ENCODE measurements at places on chromosomes 12 and 14. TPM values are rescaled to one million over a fixed set of nuclear protein-coding genes. Genes with fewer than 3 reads are reported as not detected.
A peak's percentile ranks its signal among the peaks of the same experiment; 100 is the strongest.

Gene GPR84
- not detected for total RNA-seq

Gene NR2C1
- 53.9 TPM for total RNA-seq

Gene SLC2A14
- total RNA-seq = 4.0 TPM

GRCh38 chr14:20384886-20385285 lies 28.4 kb downstream of the TEP1 start:
- DNase-seq = no peak
- no peak overlapping the region for H3K4me3 ChIP-seq
- peaks cover 8% of the 10 kb centered on the region for H3K4me1 ChIP-seq
- H3K36me3 ChIP-seq = peaks cover 33% of the 10 kb centered on the region

GRCh38 chr14:39203659-39204606 lies 28.9 kb downstream of the PNN start:
- no peaks in the 10 kb centered on the region for H3K27me3 ChIP-seq
- no peak for DNase-seq
- H3K4me3 ChIP-seq = no peak overlapping the region
- H3K4me1 ChIP-seq = no peaks in the 10 kb centered on the region
- no peaks in the 10 kb centered on the region for H3K36me3 ChIP-seq

DNA sequence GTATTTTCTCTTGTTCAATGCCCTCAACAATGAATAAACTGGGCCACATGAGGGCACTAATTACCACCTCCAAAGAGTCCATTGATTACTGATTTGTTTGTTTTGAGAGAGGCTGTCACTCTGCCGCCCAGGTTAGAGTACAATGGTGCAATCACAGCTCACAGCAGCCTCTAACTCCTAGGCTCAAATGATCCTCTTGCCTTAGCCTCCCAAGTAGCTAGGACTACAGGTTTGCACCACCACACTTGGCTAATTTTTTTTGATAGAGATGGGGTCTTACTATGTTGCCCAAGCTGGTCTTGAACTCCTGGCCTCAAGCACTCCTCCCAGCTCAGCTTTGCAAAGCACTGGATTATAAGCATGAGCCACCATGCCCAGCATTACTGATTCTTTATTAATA lies 28.3 kb upstream of the SYCP3 start:
- no peaks in the 10 kb centered on the region for H3K27me3 ChIP-seq
- no peak overlapping the region for H3K4me3 ChIP-seq
- H3K36me3 ChIP-seq = peaks cover 21% of the 10 kb centered on the region
- no peak overlapping the region for H3K27ac ChIP-seq
- no peak for DNase-seq

- DNase-seq = no peak
- no peaks in the 10 kb centered on the region for H3K4me1 ChIP-seq
- H3K36me3 ChIP-seq = no peaks in the 10 kb centered on the region
- H3K27me3 ChIP-seq = no peaks in the 10 kb centered on the region
- no peak overlapping the region for H3K27ac ChIP-seq
- no peak overlapping the region for H3K4me3 ChIP-seq
Observed at GRCh38 chr12:28865776-28866175, 283.3 kb upstream of the FAR2 start.

GRCh38 chr12:116384691-116385485 lies 107.4 kb upstream of the MED13L start:
- peak; percentile 55 for DNase-seq
- peaks cover 7% of the 10 kb centered on the region for H3K4me1 ChIP-seq
- H3K27ac ChIP-seq = no peak overlapping the region
- no peaks in the 10 kb centered on the region for H3K36me3 ChIP-seq
- H3K27me3 ChIP-seq = no peaks in the 10 kb centered on the region

GRCh38 chr14:55508676-55509075 lies 68.3 kb upstream of the TBPL2 start:
- H3K27ac ChIP-seq = no peak overlapping the region
- no peaks in the 10 kb centered on the region for H3K4me1 ChIP-seq
- H3K36me3 ChIP-seq = no peaks in the 10 kb centered on the region
- H3K4me3 ChIP-seq = no peak overlapping the region
- no peak for DNase-seq

DNA sequence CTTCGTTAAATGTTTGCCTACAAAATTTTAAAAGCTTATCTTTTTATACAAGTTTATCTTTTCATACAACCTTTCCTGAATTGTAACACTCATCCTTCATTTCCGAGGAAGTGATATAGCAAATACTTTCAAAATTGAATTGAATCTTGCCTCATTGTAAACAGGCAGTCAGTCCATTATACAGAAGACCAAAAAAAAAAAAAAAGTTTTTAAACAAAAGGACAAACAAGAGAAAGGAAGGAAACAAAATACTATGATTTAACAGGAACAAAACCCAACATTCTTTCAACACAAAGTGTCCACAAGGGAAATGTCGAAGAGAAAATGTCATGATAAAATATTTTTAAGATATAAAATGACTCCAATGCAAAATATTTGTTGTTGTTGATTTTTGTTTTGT lies 8.5 kb downstream of the ATF7 start:
- H3K27me3 ChIP-seq = no peaks in the 10 kb centered on the region
- no peak for DNase-seq
- H3K36me3 ChIP-seq = no peaks in the 10 kb centered on the region
- H3K27ac ChIP-seq = peak overlapping the region; percentile 78

DNA sequence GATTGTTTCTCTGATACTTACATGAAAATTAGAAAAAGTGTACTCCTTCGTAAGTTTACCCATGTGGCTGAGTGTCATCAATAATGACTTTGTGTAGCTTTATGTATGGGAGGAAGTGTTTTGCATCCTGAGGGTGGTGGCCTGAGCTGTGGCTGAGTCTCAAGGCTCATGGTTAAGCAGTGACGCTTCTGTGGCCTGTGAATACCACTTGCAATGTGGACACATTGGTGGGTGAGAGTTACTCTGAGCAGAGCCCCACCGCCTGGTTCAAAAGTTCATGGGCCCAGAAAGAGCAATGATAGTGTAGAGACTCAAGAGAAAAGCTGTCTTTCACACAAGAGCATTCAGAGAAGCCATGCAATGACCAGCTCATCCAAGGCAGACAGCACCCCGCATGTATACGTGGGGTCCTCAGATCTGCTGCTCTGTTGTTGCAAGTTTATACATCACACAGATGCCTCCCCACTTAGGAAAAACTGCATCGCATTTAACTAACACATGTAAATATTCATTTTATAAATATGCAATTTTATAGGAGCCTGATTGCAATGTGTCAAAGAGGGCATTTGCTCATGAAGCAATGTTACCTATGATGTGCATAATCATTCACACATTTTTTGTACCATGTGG lies 55.1 kb upstream of the FRMD6 start:
- no peak overlapping the region for H3K4me3 ChIP-seq
- no peak for DNase-seq
- H3K27ac ChIP-seq = no peak overlapping the region
- no peaks in the 10 kb centered on the region for H3K4me1 ChIP-seq
- H3K36me3 ChIP-seq = no peaks in the 10 kb centered on the region

- no peaks in the 10 kb centered on the region for H3K4me1 ChIP-seq
- no peaks in the 10 kb centered on the region for H3K36me3 ChIP-seq
- DNase-seq = no peak
- no peaks in the 10 kb centered on the region for H3K27me3 ChIP-seq
- no peak overlapping the region for H3K27ac ChIP-seq
Observed at GRCh38 chr14:49286257-49286983, 299.8 kb downstream of the RPS29 start.

Measured in B cell (primary cell).